ENCODE measurements at places on chromosomes 2 and 18.

- no peak for DNase-seq
Observed at GRCh38 chr2:230861552-230862255, 3.0 kb upstream of the ITM2C start.

DNA sequence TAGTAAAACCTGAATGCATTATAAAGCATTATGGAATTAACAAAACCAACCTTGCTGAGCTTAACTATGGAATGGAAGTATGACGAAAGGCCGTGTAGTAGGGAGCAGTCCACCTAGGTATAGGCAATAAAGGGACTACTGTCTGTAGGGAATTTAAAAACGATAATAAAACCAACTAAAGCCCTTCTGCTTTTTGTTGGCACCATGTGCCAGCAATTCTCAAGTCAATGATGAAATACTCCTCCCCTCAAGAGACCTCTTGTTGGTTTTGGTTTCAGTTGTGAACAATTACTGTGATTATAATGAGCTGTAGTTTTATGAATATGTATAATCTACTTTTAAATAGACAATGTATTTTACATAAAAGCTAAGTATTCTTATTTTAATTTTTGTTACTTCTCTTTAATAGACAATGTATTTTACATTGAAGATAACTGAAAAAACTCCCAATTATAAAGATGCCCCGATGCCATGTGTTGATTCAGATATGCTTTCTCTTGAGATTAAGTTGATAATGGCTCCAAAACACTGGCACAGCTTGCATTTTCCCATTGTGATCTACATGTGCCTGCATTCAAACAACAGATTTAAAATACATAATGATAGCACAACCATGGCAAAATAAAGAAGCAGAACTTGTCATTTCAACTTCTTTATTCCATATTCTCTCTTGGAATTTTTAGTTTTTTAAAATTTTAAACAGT lies 55.5 kb upstream of the ZDBF2 start:
- no peak for DNase-seq

DNA sequence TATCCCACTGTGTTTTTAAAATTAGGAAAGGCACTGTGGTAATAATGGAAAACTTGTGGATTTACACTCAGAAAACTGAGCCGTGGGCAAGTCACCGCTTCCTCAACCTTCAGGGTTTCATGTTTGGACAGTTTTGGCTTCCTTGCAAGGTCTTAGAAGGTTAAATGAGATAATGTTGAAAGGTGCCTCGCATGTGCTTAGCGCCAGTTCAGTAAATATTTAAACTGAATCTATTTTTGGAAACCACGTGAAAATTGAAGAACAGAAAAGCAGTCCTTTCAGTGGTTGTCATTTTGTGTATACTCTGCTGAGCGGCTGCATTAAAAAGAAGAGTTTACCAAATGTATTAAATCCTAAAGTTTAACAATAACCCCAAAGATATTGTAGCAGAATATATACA lies 15.2 kb upstream of the AGAP1 start:
- no peak for DNase-seq

DNA sequence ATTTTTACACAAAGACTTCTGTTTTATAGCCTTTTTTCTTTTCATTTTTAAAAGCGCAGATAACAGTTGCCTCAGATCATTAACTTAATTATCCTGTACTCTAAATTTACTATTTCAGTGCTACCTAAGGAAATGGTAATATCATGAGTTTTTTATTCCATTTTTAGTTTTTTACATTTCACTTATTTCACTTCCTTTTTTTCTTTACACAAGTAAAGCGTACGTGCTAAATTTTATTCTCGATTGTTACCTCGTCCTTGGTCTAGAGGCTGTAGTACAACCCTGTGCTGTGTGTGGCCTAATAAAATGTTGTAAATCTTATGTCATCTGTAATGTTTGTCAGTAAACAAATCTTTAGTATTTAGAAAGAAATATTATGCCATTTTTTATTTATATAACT lies 49.2 kb downstream of the CRIM1 start:
- DNase-seq, result no peak

DNA sequence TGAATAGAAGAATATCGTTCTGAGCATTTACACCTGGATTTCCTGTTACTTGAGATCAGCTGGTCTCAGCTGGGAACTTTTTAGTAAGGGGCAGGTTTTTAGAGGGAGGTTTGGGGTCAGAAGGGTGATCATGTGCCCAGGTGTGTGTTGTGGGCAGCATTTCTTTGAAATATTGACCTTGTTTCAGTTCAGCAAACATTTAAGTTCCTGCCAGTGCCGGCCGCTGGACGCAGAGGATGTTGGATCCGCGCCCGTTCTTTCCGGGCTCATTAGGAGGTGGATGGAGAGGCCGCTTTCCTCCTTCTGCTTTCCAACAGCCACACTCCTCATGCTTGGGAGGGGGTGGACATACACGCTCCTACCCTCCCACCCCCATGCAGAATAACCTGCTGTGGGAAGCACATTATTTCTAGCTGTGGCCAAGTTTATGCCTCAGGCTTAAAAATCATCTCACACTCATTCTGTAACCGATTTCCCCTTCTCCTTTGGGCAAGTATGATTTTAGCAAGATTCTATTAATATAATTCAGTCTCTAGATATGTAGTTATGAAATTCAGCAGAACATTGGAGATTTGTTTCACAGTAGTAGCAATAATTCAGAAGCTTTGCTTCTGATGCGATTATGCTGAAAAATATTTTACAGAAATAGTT lies 131.4 kb downstream of the ZNF236 start:
- DNase-seq, result no peak
